ENCODE measurements at places on chromosomes 7 and 10.

DNA sequence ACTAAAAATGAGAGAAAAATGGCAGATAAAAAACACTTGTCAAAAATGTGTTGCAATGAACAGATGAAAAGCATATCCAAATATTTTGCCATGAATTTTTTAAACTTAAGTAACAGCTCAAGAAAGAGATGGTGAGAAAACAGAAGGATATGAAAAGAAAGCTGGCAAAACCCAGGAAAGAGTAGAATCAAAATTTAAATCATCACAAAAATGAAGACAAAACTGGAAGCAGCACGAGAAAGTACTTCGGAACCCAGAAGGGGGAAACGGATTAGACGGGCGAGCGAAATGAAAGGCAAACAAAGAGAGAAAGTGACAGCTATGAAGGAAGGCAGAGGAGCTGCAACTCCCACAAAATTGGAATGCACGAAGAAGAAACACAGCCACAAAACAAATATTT, 60.2 kb downstream of the KCNH2 start:
- no peak for DNase-seq

- peak; percentile 30 for DNase-seq
These were observed 15.4 kb downstream of the GPNMB start for GRCh38 chr7:23261843-23262452.

DNA sequence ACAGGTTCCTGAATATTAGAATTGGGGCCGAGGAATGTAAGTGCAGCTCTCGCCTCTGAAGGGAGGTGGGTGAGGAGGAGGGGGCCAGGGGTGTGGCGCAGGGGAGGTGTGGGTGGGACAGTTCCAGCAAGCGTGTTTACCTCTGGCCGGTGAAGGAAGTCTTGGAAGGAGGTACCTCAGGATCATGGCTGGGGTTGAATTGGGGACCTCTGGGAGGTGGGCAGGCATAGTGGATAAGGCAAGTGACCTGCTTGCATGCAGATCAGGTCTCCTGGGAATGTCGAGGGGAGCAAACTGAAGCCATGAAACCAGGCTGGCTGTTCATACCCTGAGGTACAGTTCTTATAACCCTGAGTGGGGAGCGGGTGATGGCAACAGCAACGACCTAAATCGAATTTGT, 2.0 kb downstream of the ZNF775 start:
- no peak for DNase-seq

DNA sequence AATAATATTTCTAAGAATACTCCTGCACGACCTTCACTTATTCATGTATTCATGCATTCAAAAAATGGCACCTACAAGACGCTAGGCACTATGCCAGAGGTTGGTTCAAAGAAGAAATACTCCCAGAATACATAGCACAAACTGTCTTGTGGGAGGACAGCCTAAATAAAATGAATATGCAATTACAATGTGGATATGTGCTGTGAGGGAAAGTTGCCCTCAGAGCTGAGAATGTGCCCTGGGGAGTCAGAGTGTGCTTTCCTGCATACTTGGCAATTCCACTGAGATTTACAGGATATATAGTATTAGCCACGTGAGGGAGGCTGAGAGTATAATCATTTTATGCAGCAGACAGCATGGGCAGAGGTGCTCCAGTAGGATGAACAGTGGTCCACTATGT, 872.9 kb downstream of the GRID1 start:
- no peak for DNase-seq

DNA sequence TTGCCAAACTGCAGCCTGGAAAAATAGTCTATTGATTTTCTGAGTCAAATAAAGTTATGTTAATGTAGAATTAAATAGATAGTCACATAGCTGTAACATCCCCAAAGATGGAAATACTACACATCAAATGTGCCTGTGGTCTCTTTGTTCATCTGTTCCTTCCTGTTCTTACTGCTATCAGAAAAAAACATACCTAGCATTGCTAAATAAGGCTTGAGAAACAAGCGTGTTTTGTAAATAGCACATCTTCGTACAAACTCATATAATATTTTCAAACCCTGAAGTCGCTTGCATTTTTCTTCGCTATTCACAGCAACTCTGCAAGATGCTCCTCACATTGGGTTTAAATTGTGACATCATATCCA, 116.1 kb downstream of the KLF6 start:
- no peak for DNase-seq

DNA sequence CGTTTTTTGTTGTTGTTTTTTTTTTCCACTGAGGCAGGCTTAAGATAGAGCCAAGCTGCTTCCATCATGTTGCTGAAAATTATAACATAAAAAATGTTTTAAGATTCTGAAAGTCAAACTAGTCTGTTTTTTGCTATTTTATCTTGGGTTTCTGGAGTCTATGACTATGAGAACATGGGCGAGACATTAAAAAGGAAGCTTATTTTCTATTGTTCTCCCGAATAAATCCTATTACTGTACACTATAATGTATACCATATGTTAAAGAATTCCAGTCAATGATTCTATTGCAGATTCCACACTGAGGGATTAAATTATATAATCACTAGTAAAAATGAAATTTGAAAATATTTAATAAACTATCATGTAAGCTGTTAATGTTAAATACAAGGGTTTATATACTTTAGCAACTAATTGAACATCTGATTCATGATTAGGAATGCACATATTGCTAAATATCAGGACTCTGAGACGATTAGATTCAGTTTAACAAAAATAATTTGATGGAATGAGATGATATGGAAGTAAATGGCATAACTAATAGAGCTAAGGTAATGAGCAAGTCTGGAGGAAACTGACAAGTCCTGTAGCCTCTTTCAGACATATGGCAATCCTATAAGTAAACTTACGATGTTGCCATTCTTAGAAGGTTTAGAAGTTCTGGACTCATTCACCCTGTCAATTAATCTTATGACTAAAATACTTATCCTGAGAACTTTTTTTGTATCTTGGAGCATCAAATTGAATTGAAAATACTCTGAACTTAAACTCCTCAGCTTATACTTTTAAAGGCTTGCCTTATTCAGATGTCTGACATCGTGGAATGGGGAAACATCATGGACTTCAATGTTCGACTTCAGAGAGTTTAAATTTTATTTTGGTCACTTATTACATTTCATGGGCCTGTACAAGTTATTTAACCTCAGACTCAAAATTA, 294.8 kb upstream of the DGKB start:
- no peak for DNase-seq

- DNase-seq, result no peak
These were observed 258.1 kb upstream of the C7orf33 start for GRCh38 chr7:148332191-148333186.
